Effector memory CD4-positive, alpha-beta T cell (primary cell): ENCODE measurements at places on chromosomes 3 and 15.
A peak's percentile ranks its signal among the peaks of the same experiment; 100 is the strongest.

GRCh38 chr15:27454281-27455075 is 483.5 kb downstream of the GABRG3 start:
- no peaks in the 10 kb centered on the region for H3K27me3 ChIP-seq
- no peaks in the 10 kb centered on the region for H3K36me3 ChIP-seq
- no peak overlapping the region for H3K4me3 ChIP-seq
- H3K27ac ChIP-seq = no peak overlapping the region
- H3K4me1 ChIP-seq = no peaks in the 10 kb centered on the region

DNA sequence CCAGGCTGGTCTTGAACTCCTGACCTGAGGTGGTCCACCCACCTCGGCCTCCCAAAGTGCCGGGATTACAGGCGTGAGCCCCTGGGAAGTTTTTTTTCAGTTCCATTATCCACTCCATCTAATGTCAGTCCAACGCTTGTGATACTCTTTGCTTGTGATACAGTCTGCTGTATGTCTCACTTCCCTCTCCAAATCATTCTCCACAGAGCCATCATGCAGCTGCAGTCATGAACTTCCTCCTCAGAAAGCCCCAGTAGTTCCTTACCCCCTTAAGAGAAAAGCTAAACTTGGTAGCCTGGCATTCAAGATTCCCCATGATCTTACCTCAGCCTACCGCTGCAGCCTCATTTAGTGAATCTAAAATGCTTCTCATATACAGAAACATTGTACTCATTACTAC is 2.3 kb downstream of the ARPC4 start:
- no peak overlapping the region for H3K27ac ChIP-seq
- DNase-seq = no peak
- H3K4me3 ChIP-seq = no peak overlapping the region
- peaks cover 37% of the 10 kb centered on the region for H3K36me3 ChIP-seq
- H3K4me1 ChIP-seq = peaks cover 30% of the 10 kb centered on the region

GRCh38 chr3:109440353-109440752 is 103.0 kb upstream of the DPPA4 start:
- H3K27me3 ChIP-seq = no peaks in the 10 kb centered on the region
- no peak for DNase-seq
- H3K4me3 ChIP-seq = no peak overlapping the region
- H3K36me3 ChIP-seq = no peaks in the 10 kb centered on the region
- no peak overlapping the region for H3K27ac ChIP-seq
- H3K4me1 ChIP-seq = no peaks in the 10 kb centered on the region

GRCh38 chr15:36601497-36601932 is 22.1 kb downstream of the CDIN1 start:
- H3K27me3 ChIP-seq = no peaks in the 10 kb centered on the region
- no peak overlapping the region for H3K4me3 ChIP-seq
- H3K27ac ChIP-seq = no peak overlapping the region
- no peaks in the 10 kb centered on the region for H3K4me1 ChIP-seq
- H3K36me3 ChIP-seq = no peaks in the 10 kb centered on the region

- DNase-seq = no peak
- no peak overlapping the region for H3K4me3 ChIP-seq
- H3K27ac ChIP-seq = no peak overlapping the region
- H3K27me3 ChIP-seq = no peaks in the 10 kb centered on the region
- H3K4me1 ChIP-seq = no peaks in the 10 kb centered on the region
These were observed 19.3 kb downstream of the UBR1 start for GRCh38 chr15:43086551-43086950.

GRCh38 chr3:308597-309321 is 112.2 kb downstream of the CHL1 start:
- H3K36me3 ChIP-seq = no peaks in the 10 kb centered on the region
- H3K4me1 ChIP-seq = no peaks in the 10 kb centered on the region
- no peak overlapping the region for H3K4me3 ChIP-seq
- H3K27ac ChIP-seq = no peak overlapping the region
- no peaks in the 10 kb centered on the region for H3K27me3 ChIP-seq
- DNase-seq = no peak

DNA sequence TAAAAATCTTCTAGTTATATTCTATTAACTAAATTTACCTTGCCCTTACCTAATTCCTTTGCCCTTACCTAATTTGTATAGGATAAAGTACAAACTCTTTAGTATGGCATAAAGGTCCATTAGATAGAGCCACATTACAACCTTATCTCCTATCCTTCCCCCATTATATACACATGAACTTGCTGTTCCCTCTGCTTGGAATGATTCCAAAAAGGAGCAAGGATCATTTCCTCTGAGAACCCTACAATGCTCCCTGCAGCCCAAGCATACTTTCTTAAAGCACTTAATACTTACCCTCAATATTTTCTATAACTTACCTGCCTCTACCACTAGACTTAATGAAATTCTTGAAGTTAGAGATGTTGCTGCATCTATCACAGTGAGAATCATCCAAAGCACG is 118.9 kb upstream of the CCDC54 start:
- no peak overlapping the region for H3K27ac ChIP-seq
- no peaks in the 10 kb centered on the region for H3K27me3 ChIP-seq
- H3K4me1 ChIP-seq = no peaks in the 10 kb centered on the region
- H3K36me3 ChIP-seq = no peaks in the 10 kb centered on the region

GRCh38 chr3:171462224-171462623 is 2.0 kb upstream of the TNIK start:
- H3K4me3 ChIP-seq = peak overlapping the region; percentile 84
- H3K36me3 ChIP-seq = no peaks in the 10 kb centered on the region
- H3K27me3 ChIP-seq = no peaks in the 10 kb centered on the region
- peaks cover 13% of the 10 kb centered on the region for H3K4me1 ChIP-seq
- no peak overlapping the region for H3K27ac ChIP-seq

DNA sequence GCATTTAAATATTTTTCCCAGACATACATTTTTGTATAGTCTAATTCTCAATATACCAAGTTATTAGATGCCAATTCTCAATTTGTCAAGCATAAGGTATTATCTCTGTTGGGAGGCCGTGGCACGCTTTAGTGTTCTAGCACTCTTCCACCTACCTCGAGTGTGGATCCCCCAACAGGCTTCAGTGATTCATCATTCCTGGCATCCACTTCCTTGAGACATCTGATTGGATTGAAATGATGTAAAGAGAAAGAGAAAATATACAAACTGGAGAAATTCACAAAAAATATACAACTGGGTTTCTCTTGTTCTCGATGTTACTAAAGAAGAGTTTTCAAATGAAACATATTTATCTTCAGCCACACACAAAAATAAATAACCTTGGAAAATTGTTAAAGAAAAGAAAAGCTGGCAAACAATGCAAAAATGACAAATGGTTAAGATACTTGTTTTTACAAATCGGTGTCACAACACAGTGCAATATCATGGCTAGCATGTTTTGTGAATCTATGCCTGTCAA is 218.0 kb upstream of the CDIN1 start:
- no peak overlapping the region for H3K27ac ChIP-seq
- H3K4me3 ChIP-seq = no peak overlapping the region
- no peaks in the 10 kb centered on the region for H3K36me3 ChIP-seq
- H3K27me3 ChIP-seq = no peaks in the 10 kb centered on the region
- DNase-seq = no peak
- H3K4me1 ChIP-seq = no peaks in the 10 kb centered on the region

DNA sequence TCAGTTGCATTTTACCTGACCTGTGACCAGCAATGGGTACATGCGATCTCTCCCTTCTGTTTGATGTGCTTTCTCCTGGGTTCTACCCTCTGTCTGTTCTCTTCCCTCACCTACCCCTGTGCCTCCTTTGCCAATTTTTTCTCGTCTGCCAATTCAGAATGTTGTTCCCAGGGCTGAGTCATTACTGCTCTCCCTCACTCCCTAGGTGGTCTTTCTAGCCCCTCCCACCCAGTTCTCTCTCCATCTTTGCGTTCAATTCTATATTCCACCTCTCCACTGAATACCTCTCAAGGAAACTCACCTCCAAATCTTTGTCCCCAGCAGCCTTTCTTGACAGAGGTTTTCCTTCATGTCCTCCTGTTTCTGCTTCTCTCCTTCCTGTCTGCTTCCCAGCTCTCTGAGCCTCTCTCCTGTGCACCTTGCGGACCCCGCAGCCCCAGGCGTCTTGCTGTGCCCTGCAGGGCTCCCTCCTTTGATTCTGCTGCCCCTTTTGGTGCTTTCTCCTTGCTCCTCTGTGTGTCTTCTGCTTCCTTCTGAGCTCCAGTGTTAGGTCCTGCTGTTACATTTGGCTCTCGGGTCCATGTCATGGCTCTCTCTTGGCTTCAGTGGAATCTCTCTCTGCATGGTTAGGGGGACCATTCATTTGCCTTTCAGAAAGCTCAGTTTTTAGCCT is 398.2 kb upstream of the TPM1 start:
- H3K4me3 ChIP-seq = no peak overlapping the region
- no peak for DNase-seq
- H3K27me3 ChIP-seq = no peaks in the 10 kb centered on the region
- H3K27ac ChIP-seq = no peak overlapping the region
- H3K4me1 ChIP-seq = no peaks in the 10 kb centered on the region

GRCh38 chr15:91282486-91282885 is 182.4 kb downstream of the SV2B start:
- H3K27ac ChIP-seq = no peak overlapping the region
- no peaks in the 10 kb centered on the region for H3K36me3 ChIP-seq
- no peak overlapping the region for H3K4me3 ChIP-seq
- no peaks in the 10 kb centered on the region for H3K4me1 ChIP-seq
- H3K27me3 ChIP-seq = no peaks in the 10 kb centered on the region

DNA sequence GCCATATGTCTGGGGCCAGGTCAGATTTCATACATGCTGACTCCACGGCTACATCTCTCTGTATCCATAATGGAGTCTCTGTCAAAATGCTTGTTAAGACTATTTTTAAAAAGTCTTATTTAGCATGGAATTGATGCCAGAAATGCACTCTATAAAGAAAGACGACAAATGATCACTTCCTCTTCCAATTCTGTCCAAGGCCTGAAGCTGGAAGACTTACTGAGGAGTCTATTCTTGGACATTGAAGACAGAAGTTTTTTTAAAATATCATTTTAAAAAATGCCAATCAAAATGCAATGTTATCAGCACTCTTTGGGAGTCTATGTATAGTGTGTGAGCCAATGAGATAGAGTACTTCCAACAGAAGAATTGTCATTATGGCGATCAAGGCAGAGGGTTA is 27.9 kb upstream of the NMNAT3 start:
- H3K4me1 ChIP-seq = no peaks in the 10 kb centered on the region
- no peak overlapping the region for H3K27ac ChIP-seq
- H3K4me3 ChIP-seq = no peak overlapping the region
- no peak for DNase-seq

DNA sequence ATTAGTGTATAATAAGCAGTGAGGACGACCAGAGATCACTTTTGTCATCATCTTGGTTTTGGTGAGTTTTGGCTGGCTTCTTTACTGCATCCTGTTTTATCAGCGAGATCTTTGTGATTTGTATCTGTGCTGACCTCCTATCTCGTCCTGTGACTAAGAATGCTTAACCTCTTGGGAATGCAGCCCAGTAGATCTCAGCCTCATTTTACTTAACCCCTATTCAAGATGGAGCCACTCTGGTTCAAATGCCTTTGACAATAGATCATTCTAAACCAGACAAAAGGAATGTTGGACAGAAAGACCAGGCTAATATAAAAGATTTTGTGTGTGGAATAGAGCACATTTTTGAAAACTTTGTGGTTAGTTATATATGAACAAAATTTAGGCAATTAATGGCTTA is 618.5 kb upstream of the BCHE start:
- H3K36me3 ChIP-seq = no peaks in the 10 kb centered on the region
- no peak overlapping the region for H3K27ac ChIP-seq
- DNase-seq = no peak
- H3K4me1 ChIP-seq = no peaks in the 10 kb centered on the region
- H3K27me3 ChIP-seq = no peaks in the 10 kb centered on the region

- no peak overlapping the region for H3K4me3 ChIP-seq
- no peaks in the 10 kb centered on the region for H3K36me3 ChIP-seq
- no peaks in the 10 kb centered on the region for H3K4me1 ChIP-seq
- no peak overlapping the region for H3K27ac ChIP-seq
- DNase-seq = no peak
- no peaks in the 10 kb centered on the region for H3K27me3 ChIP-seq
These were observed 43.1 kb downstream of the COL8A1 start for GRCh38 chr3:99681512-99681911.

DNA sequence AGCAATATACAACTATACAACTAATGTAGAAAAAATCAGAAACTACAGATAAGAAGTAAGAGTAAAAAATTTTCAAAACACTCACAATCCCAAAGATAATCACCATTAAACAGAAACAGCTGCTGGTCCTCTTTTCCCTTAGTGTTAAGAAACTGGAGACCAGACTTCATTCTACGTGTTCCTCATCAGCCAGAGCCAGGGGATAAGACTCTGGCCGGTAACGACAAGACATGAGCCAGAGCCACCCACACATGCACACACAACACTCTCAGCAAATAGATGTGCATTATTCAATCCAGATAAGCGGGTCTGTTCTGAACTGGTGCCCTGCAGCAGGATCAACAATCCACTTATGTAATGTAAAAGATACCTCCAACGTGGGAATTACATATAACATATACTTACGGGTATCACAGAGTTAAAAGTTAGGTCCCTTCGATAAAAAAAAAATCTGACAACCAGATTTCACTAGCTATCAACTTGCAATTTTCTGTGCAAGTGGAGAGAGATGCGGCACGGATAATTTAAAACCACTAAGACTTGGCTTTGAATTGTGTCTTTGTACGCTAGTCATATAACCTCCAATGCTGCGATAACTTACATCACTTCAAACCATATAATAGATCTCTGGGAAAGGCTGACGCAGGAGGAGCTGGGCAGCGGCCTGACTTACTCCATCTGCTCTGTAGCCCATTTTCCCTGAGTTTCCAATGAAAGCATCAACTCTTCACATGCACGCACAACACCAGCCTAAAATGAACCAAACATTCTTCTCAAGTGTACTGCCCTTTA is 17.8 kb downstream of the PRICKLE2 start:
- DNase-seq = no peak
- no peaks in the 10 kb centered on the region for H3K36me3 ChIP-seq
- H3K4me1 ChIP-seq = no peaks in the 10 kb centered on the region
- no peak overlapping the region for H3K4me3 ChIP-seq
